ENCODE measurements at places on chromosomes 4 and X. TPM values are rescaled to one million over a fixed set of nuclear protein-coding genes. Genes with fewer than 3 reads are reported as not detected.

The FAT1 gene
- polyA plus RNA-seq, result 0.04 TPM

The TASL gene
- 8.1 TPM for polyA plus RNA-seq

The SCML2 gene
- 1.5 TPM for polyA plus RNA-seq

The BBS12 gene
- 0.25 TPM for polyA plus RNA-seq

The SLC7A11 gene
- 0.13 TPM for polyA plus RNA-seq

The PKD2 gene
- 6.3 TPM for polyA plus RNA-seq

The CCKAR gene
- polyA plus RNA-seq, result not detected

The NDNF gene
- polyA plus RNA-seq, result not detected

The DLG3 gene
- 3.0 TPM for polyA plus RNA-seq

The CXCL8 gene
- 7.5 TPM for polyA plus RNA-seq

- no peak for DNase-seq
Observed at GRCh38 chr4:124032035-124032434, 635.4 kb downstream of the SPRY1 start.

DNA sequence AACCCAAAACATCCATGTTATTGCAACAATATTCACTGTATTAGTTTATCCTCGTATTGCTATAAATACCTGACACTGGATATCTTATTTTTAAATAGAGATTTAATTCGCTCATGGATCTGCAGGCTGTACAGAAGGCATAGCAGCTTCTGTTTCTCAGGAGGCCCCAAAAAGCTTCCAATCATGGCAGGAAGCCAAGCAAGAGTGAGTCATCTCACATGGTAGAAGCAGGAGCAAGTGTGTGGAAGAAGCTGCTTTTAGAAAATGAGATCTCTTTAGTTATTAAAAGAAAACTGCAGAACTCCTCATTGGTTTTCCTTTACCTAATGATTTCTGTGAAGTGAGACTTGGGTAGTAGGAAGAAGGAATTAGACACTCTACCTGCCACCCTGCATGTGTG is 16.4 kb downstream of the ZNF732 start:
- DNase-seq, result no peak

- no peak for DNase-seq
Observed at GRCh38 chr4:113958766-113959538, 20.5 kb downstream of the ARSJ start.

DNA sequence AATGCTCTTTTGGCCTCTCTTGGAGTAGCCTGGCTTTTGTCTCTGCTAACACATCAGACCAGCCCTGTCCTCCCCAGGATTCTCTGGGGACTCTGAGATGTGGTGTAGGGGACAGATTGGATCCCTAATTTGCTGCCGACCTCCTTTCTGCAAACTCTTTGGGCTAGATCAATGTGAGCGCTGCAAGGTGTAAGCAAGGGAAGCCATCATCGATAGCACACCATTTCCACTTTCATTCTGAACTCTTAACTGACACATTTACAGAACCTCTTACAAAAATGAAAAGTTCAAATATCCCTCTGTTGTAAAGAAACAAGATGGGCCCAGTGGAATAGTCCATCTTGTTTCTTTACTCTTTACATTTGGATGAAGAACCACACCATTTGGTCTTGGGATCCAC is 46.6 kb downstream of the PGRMC2 start:
- no peak for DNase-seq

DNA sequence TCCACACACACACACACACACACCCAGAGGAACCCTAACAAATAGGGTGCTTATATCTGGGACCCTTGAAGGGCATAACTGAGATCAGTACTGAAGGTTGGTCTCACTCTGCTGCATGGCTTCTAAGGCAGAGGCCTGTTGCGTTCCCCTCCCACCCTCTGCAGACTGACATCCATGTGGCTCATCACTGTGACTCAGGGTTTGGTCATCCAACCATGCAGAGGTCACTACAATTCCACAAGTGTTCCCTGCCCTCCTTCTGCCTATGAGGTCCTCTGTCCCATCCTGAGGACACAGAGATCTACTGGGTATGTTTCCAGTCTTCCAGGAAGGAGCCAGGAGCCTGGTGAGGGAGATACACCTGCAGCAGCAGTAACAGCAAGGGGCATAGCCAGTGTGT is 55.8 kb downstream of the XAGE2 start:
- DNase-seq, result no peak

DNA sequence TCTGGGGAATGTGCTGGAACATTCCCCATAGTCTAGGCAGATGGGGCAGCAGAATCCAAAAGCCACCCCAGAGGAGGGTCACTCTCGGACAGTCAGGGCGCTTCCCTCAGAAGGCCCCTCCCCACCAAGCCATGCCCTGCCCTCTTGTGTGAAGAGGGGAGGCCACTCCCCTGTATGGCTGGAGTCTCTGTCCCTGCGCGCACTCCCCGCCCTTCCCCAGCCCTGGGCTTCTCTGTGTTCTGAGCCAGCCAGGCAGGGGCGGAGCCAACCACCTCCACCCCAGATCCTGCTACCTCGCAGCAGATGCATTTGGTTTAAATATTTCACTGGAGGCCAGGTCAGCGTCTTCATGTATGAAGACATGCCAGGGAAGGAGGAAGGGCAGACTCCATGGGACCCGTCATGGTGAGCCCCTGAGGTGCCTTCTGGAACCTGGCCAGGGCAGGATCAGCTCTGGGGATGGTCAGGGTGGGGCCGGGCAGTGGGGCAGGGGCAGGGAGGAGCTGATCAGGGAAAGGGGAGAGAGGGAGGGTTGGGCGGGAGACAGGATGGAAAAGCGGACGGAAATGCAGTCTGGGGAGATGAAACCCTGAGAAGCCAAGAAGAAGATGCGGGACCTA is 107.3 kb downstream of the ADRA2C start:
- no peak for DNase-seq

- DNase-seq, result no peak
Observed at GRCh38 chr4:54213001-54213400, 16.1 kb upstream of the PDGFRA start.

DNA sequence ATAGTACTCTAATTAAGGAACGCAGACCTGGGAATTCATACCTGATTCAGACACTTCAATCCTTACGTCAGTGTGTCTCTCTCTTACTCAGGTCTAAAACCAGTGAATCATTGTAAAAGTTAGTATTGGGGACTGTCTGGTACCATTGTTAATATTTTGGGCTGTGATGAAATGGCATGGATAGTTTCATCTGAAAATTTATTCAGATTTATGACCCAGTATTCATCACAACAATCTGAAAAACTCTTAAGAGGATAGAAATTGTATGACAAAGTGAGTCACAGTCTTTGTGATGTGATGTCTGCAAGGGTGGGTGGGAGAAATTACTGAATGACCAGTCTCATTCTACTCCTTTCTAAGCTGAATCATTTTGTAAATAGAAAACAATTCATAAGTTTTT is 10.3 kb downstream of the FGF2 start:
- no peak for DNase-seq

DNA sequence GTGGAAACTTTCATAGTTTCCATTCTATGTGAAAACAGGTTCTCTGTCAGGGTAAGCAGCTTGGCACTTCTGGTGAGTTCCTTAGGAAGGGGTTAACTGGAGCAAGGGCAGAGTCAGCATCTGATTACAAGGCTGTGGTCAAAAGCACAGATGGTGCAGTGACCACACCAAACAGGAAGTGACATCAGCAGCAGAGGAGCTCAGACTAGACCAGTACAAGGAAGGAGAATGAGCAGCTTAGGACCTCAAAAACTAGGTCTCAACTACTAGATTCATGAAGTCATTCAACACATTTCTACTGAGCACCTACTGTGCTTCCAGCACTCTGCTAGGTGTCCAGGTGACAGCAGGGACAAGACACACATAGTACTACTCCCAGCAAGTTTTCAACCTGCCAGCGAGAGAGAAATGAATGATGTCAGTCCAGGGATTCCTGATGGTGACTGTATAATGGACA is 130.2 kb downstream of the AMELX start:
- peak; percentile 5 for DNase-seq

DNA sequence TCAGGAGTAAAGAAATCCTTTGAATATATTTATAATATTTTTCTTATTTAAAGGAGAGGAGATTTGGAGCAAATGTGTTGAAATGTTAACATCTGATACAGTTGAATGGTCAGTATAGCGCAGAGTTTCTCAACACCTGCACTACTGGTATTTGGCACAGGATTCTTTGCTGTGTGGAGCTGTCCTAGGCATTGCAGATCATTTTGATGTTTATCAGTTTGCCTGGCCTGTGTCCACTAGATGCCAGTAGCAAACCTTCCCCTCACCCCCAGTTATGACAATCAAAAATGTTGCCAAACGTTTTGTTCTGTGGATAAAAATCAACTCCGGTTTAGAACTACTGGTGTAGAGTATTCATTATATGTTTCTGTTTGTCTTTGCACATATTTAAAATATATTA is 765.3 kb upstream of the SLIT2 start:
- no peak for DNase-seq

DNA sequence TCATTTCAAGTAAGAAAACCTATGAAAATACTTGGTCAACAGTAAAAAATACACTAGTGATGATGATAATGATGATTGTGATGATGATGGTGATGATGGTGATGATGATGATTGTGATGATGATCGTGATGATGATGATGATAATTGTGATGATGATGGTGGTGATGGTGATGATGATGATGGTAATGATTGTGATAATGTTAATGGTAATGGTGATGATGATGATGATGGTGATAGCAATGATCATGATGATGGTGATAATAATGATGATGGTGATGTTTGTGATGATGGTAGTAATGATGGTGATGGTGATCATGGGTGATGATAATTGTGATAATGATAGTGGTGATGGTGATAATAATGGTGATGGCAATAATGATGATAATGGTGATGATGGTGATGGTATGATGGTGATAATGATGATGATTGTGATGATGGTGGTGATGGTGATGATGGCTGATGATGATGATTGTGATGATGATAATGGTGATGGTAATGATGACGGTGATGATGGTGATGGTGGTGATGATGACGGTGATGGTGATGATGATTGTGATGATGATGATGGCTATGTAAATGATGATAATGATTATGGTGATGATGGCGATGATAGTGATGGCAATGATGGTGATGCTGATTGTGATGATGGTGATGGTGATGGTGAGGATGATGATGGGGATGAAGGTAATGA is 62.1 kb downstream of the VCX3A start:
- no peak for DNase-seq

GRCh38 chr4:87688316-87688715 is 38.2 kb downstream of the DMP1 start:
- no peak for DNase-seq

GRCh38 chrX:49282647-49283011 is 13.0 kb downstream of the PPP1R3F start:
- no peak for DNase-seq

DNA sequence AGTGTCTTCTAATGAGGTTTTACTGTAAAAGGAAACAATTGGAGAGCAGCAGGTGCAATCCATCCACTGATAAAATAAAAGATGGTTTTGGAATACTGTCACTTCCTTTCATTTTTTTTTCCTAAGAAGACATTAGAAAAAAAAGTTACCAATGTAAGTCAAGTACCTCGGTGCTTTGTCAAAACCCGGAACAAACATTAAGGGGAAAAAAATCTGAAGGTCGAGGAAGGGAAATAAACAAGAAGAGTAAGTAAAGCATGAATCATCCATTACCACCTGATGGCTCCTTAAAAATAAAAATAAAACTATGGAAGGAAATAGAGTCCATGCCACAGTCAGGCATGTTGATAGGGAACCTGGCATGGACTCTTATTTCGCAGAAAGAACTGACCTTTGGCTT is 15.3 kb upstream of the XPNPEP2 start:
- DNase-seq, result no peak

DNA sequence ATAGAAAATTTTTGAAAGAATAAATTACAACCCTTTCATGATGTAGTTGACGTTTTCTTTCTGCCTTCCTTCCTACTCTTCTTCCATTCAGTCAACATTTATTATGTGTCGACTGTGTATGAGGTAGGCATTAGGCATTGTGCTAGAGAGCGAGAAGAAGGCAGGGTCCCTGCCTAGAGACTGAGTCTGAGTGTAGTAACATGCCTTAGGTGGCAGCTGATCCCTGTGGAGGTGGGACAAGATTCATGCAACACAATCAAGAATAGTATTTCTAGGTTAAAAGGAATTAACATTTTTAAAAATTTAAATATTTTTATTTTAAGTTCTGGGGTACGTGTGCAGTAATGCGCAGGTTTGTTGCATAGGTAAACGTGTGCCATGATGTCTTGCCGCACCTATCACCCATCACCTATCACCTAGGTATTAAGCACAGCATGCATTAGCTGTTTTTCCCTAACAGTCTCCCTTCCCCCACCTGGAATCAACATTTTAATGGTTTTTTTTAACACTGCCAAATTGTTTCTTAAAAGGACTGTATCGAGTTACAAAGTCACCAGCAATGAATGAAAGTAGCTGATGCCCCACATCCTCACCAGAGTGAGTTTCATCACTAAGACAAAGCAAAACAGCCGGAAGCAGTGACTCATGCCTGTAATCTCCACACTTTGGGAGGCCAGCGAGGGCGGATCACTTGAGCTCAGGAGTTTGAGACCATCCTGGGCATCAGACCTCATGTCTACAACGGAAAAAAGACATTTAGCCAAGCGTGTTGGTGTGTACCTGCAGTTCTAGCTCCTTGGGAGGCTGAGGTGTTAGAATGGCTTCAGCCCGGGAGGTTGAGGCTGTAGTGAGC is 84.0 kb downstream of the WWC2 start:
- no peak for DNase-seq

DNA sequence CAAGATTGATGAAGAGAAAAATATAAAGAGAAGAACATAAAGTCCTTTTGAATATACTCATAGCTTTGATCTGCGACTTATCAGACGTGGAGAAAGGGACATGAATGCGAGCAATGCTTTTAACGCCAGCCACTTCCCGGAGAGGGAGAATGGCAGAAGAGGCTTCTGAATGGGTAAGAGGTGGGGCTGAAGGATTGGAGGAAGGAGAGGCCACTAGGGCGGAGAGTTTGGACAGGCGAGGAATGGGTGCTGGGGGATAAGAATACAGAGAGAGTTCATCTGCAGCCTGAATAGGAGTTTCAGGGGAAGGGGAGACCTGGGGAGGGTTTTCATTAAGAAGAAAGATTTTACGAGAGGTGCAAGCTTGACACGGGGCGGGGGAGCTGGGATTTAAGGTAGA is 2534.9 kb downstream of the PCDH7 start:
- no peak for DNase-seq

DNA sequence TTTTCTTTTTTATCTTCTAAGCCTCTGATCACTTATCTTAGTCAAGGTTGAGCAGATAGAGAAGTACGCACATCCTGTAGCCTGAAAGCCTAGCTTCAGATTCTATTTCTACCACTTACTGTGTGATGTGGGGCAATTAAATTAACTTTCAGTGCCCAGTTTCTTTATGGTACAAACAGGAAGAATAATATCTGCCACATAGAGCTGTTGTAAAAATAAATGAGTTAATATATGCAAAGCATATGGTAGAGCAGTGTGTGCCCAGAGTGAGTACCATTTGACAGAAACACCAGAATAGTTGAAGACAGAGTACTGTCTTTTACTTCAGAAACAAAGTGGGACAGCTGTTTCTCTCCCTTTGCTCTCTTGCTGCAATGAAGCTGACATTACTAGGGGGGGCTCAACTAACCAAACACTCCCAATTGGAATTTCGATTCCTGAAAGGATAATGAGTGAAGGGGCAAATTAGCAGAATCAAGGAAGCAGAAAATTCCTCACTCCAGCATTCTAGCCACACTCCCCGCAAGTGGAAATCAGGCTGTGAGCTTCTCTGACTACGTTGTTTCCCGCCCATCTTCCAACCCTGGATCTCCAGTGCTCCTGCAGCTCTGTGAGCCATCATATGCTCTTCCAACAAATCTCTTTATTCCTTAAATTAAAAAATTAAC is 80.4 kb downstream of the MAPK10 start:
- peak; percentile 10 for DNase-seq

Data from B cell (primary cell).